ENCODE measurements at places on chromosomes 12 and 14.

GRCh38 chr12:75172611-75173010, 37.0 kb downstream of the KCNC2 start:
- DNase-seq, result no peak

DNA sequence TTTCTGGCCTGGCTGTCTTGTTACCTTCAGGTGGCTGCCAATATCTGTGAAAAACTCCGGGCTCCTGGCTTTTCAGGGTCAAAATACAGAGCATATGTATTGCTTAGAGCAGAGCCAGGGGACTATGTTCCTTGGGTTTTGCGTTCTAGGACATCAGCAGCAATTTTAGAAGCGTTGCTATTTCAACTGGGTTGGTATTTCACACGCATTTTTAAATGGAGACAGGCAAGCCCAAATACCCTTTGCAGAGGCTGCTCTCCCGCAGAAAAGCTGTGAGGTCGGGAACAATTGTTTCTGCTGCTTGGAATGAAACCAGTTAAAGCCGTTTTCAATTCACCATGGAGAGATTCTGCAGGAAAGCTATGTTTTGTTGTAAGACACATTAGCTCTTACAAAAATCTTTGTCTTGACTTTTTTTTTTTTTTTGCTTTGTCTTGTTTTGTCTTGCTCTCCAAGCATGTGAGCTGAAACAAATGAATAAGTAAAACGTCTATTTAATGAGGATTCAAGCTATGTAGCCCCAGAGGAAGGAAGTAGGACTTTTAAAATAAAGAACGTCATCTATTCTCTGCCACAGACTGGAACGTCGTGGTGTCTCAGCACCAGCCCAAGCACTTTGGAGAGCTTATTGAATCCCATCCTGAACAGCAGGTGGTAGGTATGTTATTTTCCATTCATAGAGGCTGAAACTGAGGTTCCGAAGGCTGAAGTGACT, 181.0 kb upstream of the TBX3 start:
- DNase-seq, result no peak

DNA sequence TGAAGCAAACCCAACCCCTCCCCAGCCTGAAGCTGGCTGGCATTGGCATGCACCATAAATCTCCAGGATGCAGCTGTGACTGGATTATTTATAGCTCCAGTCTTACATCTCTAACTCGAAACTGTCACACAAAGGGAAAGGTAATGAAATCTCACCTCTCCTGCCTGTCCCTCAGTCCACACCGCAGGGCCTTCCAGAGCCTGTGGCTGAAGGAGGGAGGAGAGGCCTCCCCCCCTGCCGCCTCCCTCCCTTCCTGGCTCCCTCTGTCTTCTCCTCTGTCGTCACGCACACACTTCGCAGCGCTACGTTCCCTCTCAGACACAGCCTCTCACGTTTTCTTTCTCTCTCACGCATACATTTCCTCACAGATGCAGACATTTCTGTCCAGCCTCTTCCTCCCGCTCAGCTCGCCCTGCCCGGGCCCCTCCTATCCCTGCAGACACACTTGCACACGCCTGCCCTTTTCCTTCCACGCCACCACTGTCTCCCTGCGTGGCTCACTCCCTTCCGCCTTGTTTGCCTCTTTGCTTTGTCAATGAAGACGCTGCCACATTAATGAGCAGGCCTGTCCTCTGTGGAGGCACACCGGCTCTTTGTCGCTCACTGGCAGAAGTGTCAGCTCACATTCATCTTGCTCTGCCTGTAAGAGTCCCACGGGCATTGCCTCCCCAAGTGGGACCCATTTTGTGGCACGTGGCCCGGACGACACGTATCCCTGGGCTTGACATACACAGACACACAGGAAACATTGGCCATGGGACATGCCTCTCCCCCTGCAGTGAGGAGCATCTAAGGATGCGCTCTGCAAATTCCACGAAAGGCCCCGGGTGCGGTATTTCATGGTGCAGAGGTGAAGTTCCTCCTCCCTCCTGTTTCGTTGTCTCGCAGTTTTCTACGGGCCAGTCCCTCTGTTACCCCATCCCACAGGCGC, 27.9 kb downstream of the IRF2BPL start:
- DNase-seq, result no peak

DNA sequence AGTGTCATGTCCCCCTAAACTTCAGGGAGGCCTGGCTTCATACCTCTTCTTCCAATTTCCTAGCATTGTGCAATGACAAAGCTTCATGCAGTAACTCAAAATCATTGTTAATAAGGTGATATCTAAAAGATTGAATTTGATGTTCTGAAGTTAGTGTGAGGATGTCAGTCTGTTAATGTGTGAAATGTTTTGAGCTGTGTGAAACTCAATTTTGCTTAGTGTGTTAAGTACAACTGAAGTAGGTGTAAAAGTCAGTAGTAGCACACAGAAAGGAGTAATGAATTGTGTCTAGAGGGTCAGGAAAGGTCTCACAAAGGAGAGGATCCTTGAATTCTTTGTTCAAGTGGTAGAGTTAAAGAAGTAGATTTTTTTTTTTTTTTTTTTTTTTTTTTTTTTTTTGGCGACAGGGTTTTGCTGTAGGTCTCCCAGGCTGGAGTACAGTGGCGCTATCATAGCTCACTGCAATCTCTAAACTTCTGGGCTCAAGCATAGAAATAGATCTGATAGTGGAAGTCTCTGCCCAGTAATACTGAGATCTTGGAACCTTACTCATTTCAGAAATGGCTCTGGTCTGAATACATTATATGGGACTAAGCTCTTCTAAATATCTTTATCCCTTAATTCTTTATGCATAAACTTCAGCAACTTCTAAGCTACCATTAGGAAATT, 63.9 kb downstream of the FUT8 start:
- no peak for DNase-seq

DNA sequence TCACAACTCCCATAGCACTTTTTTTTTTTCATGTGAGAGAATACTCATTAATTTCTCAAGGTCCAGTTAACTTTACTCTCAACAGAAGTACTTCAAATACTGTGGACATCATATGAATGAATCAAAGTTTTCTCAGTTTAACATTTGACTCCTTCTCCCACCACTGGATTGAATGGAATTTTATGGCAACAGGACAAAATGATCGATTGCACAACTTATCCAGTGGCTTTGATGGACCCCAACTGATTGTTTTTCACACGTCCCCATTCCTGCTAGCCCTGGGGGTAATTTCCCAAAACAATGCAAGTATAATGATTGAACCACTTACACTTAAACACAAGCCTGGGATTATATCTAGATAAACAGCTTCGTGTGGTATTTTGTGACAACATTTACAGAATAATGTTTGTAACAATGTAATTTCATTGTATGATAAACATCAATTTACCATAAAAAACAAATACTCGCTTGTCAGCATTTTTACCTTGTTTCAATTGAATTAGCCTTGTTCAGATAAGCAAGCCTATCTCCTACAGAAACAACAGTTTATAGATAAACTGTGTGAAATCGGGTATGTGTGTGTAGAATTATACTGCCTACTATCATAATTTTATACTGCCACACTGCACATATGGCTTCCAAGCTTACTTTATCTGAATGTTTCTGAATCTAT, 60.9 kb downstream of the SOX5 start:
- DNase-seq, result no peak

DNA sequence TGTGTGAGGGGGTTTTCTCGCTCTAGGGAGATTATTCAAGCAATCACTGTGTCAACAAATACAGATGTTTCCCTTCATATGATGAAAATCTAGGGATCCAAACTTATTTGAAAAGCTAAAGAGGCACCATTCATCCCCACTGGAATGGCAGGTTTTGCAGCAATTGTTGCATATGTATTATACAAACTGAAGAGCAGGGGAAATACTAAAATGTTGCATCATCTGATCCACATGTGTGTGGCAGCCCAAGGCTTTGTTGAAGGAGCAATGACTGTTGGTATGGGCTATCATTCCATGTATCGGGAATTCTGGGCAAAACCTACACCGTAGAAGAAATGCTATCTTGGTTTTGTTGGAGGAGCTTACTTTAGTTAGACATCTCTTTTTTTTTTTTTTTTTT, 4.1 kb upstream of the PRPF40B start:
- DNase-seq, result no peak

DNA sequence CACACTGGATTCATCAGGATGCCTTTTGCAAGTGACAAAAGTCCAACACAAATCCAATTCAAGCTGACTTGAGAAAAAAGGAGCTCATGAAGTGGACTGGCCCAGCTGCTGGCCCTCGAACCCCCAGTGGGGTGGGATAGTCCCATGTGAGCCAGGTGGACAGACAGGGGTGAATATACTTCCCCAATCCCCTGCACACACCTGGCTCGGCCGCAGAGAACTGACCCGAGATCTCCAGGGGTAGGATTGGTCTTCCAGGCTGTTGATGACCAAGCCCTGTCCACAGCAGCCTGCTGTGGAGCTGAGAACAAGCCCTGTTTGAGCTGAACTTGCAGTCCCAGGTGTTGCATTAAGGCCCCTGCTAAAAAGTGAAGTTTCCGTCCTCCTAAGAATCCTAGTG, 56.2 kb downstream of the TPCN1 start:
- DNase-seq, result no peak

GRCh38 chr12:128863957-128864356, 10.7 kb downstream of the GLT1D1 start:
- DNase-seq, result no peak

DNA sequence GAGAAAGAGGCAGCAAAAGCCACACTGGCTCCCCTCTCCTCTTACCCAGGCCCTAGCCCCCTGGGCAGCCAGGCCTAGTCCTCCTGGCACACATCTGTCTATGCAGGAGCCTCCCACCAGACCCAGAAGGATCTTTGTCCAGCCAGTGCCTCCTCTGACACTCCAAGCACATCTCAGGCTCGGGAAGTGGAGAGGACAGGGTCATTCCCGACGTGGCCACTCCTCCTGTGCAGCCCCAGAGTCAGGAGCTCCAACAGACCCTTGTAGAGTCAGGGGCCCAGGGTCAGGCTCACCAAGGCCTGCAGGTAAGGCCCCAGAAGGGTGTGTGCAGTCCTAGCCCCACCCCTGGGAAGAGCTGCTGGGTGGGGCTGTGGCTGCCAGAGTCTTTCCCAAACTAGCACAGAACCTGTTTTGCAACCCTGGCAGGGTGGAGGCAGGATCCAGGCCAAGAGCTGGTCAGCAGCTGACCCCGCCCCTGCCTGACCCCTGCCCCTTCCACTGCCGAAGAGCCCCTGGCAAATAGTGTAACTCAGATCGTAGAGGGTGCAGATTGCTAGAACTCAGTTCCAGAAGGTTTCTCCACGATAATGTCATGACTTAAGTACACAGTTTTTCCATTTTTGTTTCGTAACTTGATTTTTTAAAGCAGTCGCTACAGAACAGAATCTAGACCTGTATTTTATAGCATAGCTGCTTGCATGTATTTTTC, 26.6 kb upstream of the PNMA1 start:
- DNase-seq, result no peak

DNA sequence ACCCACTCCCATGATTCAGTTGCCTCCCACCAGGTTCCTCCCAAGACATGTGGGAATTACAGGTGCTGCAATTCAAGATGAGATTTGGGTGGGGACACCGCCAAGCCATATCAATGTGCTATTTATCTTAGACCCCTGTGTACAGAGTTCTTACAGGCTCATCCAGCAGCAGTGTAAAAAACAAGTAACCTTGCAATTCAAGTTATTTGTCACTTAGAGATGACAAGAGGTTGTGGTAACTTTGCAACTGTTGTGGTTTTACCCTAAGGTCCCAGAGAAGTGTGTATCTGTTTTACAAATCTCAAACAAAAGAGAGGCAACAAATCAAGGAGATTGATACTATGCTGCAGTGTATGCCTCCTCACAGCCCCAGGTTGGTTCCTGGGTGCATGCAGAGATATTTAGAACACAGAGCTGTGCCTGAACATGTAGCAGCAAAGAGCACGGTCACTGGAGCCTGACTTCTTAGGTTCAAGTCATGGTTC, 11.5 kb upstream of the HELB start:
- DNase-seq, result no peak

DNA sequence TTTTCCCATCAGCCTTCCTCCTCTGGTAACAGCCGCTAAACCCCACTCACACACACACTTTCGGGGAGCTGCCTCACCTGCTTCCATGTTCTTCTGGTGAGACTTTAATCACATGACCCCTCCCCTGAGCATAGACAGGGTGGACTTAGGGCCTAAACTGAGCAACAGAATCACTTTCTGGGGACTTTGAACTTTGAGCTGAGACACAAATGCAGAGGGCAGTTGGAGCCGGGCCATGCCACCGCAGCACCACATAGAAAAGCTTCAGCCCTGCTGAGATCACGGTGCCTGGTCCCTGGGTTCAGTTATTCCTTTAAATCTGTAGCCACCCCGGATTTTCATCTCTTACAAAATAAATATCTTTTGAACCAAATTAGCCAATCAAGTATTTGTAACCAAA, 18.4 kb upstream of the MAP3K9 start:
- DNase-seq, result no peak

- no peak for DNase-seq
Measured at GRCh38 chr12:26971963-26972362, 33.7 kb downstream of the FGFR1OP2 start.

DNA sequence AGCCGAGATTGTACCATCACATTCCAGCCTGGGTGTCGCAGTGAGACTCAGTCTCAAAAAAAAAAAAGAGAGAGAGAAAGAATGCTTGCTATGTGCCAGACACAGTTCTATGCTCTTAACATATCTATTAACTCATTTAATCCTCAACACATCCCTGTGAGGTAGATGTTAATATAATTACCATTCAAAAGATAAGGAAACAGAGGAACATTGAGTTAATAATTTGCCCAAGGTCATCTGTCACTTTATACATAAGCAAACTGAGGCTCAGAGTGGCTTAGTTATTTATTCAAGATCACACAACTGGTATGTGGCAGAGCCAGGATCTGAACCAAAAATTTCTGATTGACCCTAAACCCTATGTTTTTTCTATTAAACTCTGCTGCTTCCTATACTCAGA, 116.1 kb upstream of the BCAT1 start:
- no peak for DNase-seq

DNA sequence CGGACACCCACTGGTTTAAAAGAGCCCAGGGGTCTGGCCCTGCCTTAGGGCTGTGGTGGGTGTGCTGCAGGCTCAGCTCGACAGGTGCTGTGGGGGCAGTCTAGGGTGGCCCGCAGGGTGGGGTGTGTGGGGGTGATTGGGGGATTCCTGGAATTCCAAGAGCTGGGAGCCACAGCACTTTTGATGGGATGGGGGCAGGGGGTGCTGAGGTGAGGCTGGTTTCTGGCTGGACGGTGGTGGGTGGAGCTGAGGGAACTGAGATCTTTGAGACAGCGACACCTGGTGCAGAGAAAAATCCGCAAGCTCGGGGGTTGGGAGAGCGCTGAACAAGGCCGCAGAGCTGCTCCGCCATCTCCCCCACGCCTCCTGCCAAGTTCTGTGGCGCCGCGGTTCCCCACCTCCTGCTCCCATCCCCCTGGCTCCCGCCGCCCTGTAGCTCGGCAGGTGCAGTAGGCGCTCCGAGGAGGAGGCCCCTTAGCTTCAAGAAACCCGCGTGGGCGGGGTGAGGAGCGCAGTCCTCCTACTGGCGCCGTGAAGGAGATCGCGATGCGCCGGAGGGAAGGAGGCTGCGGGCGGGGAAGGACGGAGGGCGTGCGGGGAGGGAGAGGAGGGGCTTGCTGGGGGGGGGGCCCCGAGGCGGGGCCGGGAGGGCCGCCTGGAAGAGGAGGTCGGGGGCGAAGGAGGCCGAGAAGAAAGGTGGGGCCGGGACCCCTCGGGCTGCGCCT, 1.3 kb upstream of the TEDC1 start:
- DNase-seq, result peak; percentile 70
